ENCODE measurements at places on chromosomes 12 and 14.

GRCh38 chr14:96578619-96579018 lies 76.4 kb downstream of the PAPOLA start:
- no peak for DNase-seq

DNA sequence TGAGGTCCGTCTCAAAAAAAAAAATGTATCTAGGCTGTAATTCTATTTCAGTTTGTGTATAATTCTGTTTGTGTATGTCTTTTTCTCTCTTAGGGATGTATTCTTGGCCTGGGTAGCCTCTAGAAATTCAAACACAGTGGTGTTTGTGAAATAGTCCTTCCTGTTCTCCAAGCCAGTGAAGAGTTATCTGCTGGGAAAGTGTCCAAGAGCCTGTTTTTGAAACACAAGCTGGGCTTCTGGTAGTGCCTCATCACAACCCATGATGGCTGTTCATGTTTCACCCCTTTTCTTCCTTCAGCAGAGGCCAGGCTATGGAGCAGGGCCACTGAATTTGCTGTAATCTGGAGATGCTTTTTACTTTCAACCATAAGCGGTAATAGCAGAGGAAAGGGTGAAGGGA lies 14.7 kb downstream of the METTL3 start:
- no peak for DNase-seq

DNA sequence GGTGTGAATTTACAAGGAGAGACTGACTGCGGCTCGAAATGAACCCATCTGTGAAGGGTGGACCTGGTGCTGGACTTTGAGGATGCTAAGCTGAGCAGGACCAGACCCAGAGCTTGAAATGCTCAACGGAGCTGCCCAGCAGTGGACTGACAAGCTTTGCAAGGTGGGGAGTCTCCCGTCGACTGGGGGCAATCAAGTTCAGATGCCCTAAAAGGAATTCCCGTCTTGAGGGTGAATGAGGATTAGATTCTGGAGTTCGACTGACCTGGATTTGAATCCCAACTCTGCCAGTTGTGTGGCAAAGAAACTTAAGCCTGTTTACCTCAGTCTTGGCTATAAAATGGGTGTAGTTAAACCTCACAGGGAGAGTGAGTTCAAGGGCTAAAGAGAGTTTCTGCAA lies 204.4 kb upstream of the LHX5 start:
- DNase-seq, result no peak

GRCh38 chr12:795305-795704 lies 42.9 kb downstream of the WNK1 start:
- DNase-seq, result no peak

GRCh38 chr12:68479896-68480291 lies 130.8 kb upstream of the RAP1B start:
- no peak for DNase-seq

DNA sequence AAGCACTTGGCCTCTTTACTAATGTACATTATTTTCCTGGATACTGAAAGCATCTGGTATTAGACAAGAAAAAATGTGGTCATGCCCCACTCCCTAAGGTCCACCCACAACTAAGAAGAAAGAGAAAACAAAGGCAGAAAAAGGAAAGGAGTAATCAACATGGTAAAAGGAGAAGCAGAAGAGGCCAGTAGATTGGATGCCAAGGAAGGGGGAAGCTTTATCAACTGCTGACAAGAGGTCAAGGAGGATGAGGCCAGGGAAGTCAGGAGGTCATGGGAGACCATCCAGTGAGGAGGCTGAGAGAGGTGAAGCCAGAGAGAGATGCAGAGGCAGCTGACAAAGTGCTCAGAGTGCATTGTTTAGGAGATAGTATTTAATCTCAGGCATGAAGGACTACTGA lies 383.5 kb downstream of the ZFP36L1 start:
- no peak for DNase-seq

DNA sequence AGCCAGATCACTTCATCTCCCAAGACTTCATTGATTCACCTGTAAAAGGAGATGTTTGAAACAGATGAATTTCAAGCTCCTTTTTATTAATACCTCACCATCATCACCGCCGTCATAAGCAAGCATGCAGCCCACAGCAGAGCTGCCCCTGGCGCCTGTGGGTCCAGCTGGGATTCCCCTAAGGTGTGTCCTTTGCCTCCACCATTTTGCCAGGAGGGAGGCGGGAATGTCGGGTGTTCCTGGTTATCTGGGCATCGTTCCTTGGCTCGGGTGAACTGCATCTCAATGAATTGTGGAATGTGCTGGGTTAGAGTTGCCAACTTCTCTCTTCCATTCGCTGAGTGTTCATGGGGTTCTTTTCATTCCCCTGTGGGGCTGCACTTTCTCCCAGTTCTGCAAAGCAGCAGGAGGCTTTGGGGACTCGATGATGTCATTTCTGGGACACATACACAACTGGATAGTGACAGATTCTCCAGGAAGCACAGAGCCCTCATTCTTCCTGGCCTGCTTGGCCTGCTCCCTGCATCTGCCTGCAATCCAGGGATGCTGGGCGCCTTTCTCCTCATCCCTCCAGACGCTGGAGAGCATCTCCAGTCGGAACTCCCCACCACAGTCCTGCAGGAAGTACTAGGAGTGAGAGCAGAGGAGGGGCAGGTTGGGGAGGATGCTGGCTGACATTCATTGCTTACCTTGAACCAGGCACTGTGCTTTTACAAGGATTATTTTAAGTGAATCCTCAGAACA lies 10.1 kb downstream of the CCND2 start:
- DNase-seq, result no peak

DNA sequence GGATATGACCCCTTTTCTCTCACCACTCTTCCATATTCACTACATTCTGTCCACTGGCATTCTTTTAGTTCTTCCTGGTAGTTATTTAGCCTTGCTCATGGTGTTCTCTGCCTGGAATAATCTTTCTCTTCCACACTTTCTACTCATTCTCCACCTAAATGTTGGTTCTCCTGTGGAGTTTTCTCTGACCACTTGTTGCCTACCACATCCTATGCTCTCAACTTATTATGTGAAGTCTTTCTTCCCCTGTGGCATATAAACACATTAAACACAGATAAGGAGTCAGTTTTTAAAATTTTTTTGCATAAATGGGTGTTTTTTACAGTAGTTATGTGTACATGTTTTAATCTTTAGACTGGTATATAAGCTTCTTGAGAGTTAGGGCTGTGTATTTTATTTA lies 3.3 kb upstream of the SMARCC2 start:
- no peak for DNase-seq

DNA sequence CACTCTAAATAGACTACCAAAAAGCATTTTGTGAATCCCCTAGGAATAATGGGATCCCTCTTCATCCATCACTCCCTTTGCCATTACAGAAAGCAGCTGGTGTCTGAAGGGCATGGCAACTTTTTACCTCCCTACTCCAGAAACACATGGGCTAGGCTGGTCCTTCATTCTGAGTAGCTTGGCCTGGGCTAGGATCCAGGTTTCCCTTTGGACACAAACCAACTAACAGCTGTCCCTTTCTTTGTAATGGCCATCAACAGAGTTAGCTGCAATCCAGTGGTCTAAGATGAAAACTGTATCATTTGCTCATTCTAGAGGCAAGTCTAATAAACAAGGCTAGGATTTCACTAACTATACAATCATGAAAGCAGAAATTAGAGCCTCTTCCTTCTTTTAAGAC lies 7.4 kb downstream of the GRIN2B start:
- no peak for DNase-seq

- no peak for DNase-seq
Observed at GRCh38 chr12:104165801-104166200, 27.8 kb upstream of the NFYB start.

DNA sequence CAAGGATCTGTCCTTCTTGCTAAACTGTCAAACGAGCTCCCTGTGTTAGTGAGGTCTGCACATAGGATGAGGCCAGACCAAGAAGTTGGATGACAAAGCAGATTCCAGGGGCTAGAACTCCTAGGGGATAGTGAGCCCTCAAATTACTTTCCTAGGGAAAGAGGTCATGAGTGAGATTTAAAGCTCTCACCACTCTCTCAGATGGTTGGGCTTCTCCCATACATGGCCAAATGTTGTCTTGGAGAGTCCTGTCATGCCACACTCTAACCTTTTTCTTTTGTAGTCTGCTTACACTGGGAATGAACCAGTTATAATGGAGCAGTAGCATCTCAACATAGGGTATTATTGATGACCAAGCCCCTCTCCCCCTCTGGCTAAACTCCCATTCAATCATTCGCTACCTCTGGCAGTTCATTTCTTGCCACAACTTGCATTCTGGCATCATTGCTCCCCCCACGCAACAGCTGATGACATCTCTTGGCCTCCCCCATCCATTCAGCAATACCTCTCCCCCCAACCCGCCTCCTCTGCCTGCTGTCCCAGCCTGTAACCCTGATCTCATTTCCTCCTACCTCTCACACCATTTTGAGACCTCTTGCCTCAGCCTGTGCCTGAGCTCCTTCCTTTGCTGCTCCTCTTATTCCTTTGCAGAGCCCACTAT lies 64.7 kb upstream of the CISTR start:
- DNase-seq, result no peak

DNA sequence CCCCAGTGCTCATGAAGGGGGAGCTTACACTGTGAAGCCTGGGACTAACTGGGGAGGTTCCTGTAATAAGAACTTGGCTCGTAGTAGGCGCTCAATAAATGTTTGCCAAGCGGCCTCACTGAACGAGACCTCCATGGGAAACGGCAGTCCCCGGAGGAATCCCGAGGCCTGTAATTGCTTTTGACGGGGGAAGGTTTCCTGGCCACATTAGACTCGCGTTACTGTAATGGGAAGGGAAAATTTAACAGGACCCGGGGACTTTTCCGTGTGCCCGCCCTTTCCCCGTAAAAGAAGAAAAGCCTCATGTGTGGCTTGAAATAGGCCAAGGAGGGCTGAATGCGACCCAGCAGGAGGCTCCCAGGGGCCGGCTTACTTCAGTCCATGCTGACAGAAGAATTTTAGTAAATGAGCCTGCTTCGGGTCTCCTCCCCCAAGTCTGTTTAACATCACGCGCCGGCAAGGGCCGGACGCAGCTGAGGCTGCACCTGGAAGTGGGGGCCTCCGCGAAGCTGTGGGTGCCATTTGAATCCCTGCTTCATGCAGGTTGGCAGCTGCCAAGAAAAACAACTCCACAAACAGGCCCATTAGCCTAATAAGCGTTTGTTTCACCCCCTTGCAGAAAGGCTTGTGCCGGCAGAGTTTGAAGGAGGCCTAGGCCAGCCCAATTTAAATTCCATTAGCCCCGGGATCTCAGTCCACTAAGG lies 39.8 kb upstream of the PWP1 start:
- DNase-seq, result no peak

GRCh38 chr12:6582196-6582595 lies 14.1 kb upstream of the NOP2 start:
- DNase-seq, result no peak

GRCh38 chr12:104334581-104334980 lies 31.0 kb downstream of the EID3 start:
- DNase-seq, result no peak

- no peak for DNase-seq
Observed at GRCh38 chr12:73421832-73422231, 1115.8 kb upstream of the ATXN7L3B start.

DNA sequence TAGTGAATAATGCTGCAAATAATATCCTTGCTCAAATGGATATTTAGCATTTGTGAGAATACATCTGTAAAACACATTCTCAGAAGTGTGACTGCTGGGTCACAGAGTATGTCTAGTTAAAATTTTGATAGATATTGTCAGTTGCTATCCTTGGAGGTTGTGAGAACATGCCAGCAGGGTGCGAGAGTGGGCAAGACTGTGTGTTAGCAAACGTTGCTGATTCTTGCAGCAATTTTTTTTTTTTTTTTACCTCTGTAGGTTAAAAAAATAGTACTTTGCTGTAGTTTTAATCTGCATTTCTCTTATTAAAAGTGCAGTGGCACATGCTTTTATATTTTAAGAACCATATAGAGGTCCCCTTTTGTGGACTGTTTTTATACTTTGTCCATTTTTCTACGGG lies 4.5 kb upstream of the NYNRIN start:
- DNase-seq, result no peak

- no peak for DNase-seq
Observed at GRCh38 chr14:37969511-37969979, 238.2 kb upstream of the SSTR1 start.

DNA sequence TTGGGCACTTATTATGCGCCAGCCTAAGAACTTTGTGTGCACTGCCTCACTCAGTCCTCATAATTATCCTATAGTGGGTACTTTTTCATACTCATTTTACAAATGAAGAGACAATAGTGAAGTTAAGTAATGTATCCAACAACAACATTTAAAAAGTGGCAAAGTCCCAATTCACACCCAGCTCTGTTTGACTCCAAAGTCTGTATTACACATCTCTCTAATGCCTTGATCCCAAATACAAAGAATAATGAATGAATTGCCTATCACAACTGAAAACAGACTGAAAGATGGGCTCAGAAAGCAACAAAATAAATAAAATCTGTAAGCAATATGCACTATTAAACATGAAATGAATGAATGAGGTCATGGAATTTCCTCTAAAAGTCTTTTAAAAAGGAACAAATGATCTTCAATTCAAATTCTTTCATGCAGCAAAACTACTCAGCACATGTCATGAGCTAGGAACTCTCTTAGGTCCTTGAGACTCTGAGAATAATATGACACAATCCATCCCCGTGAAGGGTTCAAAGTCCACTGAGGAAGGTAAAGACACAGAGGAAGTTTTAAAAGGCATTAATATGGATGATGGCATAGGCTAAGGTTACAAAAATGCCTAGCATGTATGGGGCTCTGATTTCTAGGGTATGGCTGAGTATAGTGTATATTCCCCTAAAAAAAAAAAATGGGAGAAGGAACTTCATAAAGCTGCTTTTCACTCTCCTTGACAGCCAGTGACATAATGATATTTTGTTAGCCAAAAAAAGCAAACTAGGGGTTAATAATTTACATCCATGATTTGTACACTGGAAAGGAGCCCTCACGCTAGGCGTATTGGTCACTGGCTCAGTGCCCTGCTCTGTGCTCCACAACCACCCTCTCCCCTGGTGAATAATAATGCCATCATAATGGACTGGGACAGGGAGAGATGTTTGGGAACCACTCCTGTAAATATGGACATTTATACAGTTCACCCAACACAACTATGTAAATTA lies 103.4 kb downstream of the SLC2A13 start:
- DNase-seq, result no peak

- DNase-seq, result no peak
Observed at GRCh38 chr12:64265839-64266238, 43.7 kb upstream of the KICS2 start.

- no peak for DNase-seq
Observed at GRCh38 chr12:51972849-51973273, 21.4 kb downstream of the ACVR1B start.

DNA sequence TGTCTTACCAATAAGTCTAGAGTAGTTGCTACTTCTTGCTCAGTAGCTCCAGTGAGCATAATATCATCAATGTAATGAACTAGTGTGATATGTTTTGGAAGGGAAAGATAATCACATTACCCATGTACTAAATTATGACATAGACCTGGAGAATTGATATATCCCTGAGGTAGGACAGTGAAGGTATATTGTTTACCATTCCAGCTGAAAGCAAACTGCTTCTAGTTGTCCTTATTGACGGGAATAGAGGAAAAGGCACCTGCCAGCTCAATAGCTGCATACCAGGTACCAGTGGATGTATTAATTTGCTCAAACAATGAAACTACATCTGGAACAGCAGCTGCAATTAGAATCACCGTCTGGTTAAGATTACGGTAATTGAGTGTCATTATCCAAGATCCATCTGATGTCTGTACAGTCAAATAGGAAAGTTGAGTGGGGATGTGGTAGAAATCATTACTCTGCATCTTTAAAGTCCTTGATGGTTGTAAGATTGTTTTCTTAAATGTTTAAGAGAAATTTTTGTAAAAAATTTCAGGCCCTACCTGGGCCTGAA lies 100.0 kb upstream of the ARHGAP5 start:
- no peak for DNase-seq

- no peak for DNase-seq
Observed at GRCh38 chr12:109678719-109679118, 34.9 kb upstream of the FAM222A start.

GRCh38 chr14:34300882-34301734 lies 160.9 kb downstream of the SPTSSA start:
- no peak for DNase-seq

Data from activated CD8-positive, alpha-beta memory T cell treated with anti-CD3 and anti-CD28 coated beads for 48 hours (primary cell).